NK-92 treated with Interleukin-12 subunit alpha and Interleukin-12 subunit beta, amount 100 ng/mL, for 24 hours (cell line): ENCODE measurements at places on chromosomes 13 and 19.

DNA sequence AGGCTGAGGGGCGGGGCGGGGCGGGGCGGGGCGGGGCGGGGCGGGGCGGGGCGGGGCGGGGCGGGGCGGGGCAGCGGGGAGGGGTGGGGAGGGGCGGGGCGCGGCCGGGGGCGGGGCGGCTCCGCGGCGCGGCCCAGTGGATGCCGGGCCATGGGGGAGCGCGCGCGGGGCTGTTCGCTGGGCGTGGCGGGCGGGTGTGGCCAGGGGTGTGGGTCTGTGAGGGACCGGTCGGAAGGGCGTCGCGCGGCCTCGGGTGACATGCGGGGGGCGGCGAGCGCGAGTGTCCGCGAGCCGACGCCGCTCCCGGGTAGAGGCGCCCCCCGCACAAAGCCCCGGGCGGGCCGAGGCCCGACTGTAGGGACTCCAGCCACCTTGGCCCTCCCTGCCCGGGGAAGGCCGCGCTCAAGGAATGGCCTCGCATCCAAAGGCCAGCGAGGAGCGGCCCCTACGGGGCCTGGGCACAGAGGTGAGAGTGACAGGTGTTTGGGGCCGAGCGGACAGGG lies at the start of gene ZFP28:
ZFP28 (plus strand) TSS at position 188 of the 503 bp plus-strand sequence; CDS start at position 259, 71 bp downstream.
- DNase-seq: no peak

DNA sequence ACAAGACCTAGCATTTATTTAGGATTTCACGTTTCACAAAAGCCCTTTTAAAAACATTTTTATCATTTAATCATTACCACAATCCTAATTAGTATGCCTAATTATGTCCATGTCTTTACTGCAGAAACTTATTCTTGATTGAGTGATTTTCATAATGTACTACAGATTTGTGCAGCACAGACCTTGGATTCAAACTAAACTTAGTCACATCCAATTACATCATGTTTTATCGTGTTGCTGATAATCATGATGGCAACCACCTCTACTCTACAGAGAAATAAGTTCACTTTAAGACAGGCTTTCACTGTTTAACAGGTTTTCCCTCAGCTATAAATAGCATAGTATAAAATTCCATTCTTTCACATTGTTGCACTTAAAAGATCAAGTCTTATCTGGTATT lies 240.9 kb upstream of the RFC3 start:
- no peak for DNase-seq

DNA sequence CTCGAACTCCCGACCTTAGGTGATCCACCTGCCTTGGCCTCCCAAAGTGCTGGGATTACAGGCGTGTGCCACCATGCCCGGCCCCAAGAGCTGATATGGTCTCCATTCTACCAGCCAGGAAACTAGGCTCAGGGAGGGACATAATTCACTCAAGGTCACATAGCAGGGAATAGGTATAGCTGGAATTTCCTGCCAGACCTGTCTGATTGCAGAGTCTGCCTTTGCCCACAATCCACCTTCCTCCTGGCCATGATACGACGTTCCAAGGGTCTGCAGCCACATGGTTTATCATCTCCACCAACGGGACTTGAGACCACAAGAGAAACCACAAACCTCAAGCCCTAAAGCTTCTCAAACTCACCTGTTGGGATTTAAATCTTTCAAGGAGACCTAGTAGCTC lies 32.0 kb downstream of the ZNRF4 start:
- no peak for DNase-seq

- DNase-seq: no peak
Measured at GRCh38 chr13:29878101-29878500, 27.7 kb upstream of the UBL3 start.

GRCh38 chr19:33859016-33859415 lies 62.3 kb downstream of the KCTD15 start:
- no peak for DNase-seq

DNA sequence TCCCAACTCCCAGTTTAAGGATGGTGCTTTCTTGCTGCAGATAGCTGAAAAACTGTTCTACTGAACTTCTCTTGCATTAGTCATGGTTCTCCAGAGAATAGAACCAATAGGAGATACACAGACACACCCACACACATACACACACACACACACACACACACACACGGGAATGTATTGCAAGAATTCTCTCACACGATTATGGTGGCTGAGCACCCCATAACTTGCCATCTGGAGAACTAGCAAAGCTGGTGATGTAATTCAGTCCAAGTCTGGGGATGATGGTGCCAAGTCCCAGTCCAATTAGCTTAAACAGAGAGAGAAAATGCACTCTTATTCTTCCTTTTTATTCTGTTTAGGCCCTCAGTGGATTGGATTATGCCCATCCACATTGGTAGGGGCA lies 643.9 kb downstream of the DIAPH3 start:
- DNase-seq: no peak

DNA sequence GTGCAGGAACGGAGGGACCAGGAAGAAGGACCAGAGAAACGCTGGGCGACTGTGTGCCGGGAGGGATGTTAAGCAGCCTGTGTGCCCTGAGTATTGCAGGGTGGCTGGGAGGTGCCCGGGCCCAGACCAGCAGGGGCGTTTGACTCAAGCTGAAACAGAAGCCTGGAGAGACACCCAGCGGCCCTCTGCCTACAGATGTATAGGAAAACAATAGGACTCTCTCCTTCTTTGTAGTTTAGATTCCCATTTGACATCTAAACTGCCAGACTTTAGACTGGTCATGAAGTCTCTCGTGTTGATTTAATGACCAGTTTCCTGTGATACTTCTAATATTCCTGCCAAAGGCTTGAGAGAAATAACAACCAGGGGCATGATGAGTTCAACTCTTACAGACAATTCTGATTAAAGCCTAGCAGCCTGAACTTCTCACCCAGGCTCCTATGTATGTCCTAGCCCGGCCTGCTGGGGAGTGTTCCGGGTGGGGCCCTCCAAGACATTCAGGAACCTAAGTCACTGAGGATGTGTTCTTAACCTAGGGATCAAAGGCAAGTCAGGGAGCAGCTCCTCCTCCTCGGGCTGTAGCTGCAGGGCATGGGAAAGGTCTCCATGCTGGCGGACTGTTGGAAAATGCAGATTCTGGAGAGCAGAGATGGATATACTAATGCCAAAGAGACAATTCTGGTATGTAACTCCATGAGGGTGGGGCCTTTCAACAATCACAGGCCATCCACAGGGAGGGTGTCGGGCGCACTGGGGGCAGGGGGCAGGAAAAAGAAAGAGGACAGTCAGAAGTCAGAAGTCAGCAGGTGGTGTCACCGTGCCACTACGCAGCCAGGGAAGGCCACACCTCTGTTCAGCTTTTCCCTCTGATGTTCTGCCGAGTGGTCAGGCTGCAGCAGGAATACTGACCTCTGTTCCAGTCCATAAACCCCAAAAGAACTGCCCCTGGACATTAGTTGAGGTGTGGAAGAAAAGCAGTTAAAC lies 131.8 kb downstream of the STARD13 start:
- DNase-seq: no peak

GRCh38 chr19:45424191-45425058 lies 708 bp upstream of the ERCC1 start:
- peak; percentile 73 for DNase-seq

DNA sequence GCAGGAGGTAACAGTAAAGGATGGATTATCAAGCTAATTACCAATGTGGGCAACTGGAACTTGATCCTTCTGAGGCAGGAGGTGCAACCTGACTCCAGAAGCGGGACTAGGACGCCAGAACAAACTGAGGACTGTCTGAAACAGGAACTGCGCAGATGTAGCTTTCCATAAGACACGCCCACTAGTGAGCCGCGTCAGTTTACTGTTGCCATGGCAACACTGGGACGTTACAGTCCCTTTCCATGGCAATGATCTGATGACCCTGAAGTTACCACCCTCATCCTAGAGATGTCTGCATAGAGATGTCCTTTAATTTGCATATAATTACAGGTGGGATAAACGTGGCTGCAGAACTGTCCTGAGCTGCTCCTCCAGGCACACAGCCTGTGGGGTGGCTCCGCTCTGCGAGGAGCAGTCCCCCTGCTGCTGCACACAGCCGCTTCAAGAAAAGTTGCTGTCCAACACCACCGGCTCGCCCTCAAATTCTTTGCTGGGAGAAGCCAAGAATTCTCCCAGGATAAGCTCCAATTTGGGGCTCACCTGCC lies 816.6 kb downstream of the UQCRFS1 start:
- no peak for DNase-seq

DNA sequence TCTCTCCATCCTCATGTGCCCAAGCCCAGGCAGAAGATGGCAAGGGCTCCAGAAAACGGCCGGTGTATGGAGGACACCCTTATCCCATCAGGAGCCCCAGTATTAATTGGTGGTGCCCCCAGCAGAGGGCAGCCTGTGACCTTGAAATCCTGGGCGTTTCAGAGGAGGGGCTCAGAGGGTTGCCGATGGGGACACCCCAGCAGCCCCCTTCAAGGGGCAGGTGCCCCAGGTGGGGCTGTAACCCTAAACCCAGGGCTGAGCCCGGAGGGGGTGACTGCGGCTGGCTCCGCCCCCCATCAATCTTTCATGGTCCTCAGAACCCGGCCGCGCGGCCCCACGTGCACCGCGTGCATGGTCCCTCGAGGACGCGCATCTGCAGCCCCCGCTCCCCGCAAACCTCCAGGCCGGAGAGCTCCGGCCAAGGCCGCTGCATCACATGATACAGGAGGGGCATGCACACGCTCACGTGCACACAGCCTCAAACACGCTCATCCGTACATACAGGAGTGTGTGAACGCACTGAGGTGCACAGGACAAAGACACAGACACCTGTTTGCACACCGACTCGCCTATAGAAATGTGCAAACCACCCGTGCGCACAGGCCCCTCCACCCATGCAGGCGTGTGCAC lies 949 bp downstream of the RAB3A start:
- DNase-seq: no peak

DNA sequence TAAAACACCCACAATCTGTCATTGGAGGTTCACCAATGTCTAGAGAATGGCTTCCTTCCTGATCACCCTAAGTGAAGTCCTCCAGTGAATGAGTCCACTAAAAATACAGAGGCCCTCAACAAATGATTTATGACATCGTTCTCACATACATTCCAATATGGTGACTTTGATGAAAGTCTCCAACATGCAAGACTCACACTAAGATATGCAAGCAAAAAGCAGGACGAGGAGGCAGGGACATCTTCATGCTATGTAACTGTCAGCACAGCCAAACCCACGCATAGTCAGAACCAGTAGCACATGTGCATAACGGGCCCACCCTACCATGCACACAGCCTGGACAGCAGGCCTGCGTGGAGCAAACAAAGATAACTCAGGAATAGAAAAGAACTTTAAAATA lies 16.6 kb upstream of the LSM14A start:
- no peak for DNase-seq

DNA sequence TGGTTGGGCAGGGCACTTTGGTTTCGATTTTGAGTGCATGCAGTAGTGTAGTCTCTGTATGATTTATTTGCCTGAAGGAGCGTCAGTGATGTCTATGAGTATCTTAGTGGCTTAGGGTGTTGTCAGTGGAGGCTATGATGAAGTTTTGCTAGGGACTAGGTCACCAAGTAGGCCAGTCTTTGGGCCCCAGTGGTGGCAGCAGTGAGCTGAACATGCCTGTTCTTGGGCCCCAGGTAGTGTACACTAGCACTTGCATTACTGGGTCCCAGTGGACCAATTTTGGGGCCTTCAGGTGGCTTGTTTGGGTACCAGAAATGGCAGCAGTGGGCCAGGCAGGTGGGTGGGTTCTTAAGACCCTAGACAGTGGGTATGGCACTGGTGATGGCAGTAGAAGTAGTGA lies 598.7 kb upstream of the SPRY2 start:
- no peak for DNase-seq

DNA sequence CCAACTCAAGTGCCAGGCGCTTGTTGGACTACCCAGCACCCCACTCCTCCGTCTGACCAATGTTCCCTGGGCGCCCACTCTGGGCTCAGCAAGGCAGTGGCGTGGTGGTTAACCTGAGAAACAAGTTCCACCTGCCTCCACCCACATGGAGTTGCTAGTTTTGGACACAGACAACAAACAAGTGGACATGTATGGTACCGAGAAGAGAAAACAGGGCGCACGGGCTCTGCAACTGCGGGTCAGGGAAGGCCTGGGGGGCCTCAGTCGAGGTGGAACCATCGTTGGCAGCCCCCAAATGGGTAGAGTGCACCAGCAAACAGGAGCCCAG lies 2.5 kb downstream of the MIER2 start:
- no peak for DNase-seq
